ENCODE measurements at places on chromosomes 12 and 14. TPM values are rescaled to one million over a fixed set of nuclear protein-coding genes. Genes with fewer than 3 reads are reported as not detected.

DNA sequence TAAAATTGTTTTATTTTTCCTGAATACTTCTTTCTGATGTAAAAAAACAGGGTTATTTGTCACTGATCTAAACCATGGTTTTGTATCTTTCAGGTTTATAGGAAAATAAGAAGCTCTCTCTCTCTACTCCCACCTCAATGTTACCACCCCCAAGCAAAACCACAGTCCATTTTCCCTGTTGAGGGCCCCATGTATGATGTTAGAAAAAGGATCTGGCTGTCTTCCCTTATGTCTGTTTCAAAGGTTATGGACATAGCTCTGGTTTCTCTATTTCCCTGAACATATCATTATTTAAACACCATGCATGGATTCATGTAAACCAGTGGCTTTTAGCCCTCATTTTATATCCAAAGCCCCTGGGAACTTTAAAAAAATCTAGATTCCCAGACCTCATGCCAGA lies 649.0 kb upstream of the TBX3 start:
- no peak for DNase-seq

DNA sequence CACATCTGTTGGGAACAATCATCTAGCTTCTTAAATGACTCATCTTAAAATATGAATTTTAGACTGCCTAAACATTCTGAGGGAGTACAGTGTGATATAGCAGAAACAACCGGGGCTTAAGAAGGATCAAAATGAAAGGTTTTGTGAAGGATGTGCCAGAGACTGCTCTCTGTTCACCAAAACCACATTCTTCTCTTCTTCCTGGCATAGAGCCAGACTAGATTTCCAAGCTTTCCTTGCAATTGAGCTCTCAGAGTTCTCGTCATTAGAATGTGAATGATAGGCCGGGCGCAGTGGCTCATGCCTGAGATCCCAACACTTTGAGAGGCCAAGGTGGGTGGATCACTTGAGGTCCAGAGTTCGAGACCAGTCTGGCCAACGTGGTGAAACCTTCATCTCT lies 94.5 kb downstream of the LRRIQ1 start:
- no peak for DNase-seq

DNA sequence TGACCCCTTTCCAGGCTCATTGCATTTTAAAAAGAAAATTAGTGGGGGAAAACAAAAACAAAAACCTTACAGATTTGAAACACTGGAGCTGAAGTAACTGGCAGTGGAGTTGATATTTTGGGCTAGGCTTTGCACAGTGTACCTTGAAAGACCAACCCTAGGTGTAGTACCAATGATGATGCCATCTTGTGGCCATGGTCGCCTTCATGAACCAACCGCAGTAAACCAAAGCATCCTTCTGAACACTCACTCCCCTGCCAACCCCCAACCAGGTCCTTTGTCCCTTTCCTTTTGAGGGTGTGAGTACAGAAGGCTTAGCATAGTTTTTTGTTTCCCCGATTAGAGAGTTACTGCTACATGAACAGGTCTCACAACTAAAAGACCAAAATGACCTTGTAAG lies 5.9 kb downstream of the TOMM20L start:
- DNase-seq = no peak

DNA sequence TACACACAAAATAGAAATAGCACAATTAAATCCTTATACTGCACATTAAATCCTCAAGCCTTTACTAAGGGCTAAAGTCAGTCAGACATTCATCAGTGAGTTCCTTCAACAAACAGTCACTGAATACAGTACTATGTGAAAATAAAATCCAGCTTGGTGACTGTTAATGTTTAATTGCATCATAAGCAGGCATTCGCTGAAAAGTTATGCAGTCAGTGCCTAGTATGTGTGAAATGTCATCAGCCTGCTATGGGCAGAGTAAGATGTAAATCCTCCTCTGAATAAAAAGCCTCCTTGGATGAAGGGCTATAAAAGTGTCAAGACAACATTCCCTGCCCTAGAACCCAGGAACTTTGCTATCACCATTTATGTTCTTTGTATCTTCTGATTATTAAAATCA lies 116.4 kb downstream of the PRICKLE1 start:
- DNase-seq = no peak

- no peak for DNase-seq
Measured at GRCh38 chr12:32497864-32498263, 98.5 kb downstream of the FGD4 start.

DNA sequence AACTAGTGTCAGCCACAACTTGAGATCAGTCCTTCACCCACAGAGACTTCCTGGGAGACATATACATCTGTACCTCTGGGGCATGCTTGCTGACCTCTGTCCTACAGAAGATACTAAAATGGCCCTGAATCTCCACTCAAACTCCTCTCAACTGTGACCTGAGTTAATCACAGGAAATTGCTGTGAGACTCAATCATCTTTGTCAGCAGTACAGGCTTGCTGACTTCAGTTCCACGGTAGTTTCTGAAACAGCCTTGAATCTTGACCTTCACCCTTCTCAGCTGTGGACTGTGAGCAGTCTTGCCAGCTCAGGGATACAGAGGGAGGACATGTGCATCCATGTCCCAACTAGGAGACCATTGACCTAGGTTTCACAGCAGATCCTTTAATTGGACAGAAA lies 1.4 kb upstream of the KLRC1 start:
- DNase-seq = no peak

- DNase-seq = no peak
Measured at GRCh38 chr12:47269916-47270315, 190.2 kb upstream of the AMIGO2 start.

- DNase-seq = no peak
Measured at GRCh38 chr14:51609955-51610283, 41.8 kb upstream of the FRMD6 start.

- DNase-seq = peak; percentile 27
Measured at GRCh38 chr14:70907996-70908934, 1.0 kb downstream of the PCNX1 start.

DNA sequence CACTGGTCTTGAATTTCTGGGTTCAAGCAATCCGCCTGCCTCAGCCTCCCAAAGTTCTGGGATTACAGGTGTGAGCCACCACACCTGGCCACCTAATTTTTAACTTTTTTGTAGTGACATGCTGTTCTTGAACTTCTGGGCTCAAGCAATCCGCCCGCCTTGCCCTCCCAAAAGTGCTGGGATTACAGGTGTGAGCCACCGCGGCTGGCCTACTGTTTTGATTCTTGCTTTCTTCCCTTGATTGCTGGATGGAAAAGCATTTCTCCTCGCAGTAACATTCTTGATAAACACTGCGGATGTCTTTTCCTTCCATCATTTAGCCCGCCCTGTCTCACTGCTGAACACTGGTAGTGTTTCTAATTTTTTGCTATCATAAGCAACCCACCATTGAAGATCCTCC lies 72.9 kb downstream of the RBM19 start:
- no peak for DNase-seq

- no peak for DNase-seq
Measured at GRCh38 chr12:93592641-93593406, 20.3 kb downstream of the SOCS2 start.

GRCh38 chr14:96160913-96161310 lies 43.7 kb upstream of the BDKRB2 start:
- DNase-seq = no peak

- no peak for DNase-seq
Measured at GRCh38 chr14:34453226-34453625, 8.8 kb downstream of the SPTSSA start.

DNA sequence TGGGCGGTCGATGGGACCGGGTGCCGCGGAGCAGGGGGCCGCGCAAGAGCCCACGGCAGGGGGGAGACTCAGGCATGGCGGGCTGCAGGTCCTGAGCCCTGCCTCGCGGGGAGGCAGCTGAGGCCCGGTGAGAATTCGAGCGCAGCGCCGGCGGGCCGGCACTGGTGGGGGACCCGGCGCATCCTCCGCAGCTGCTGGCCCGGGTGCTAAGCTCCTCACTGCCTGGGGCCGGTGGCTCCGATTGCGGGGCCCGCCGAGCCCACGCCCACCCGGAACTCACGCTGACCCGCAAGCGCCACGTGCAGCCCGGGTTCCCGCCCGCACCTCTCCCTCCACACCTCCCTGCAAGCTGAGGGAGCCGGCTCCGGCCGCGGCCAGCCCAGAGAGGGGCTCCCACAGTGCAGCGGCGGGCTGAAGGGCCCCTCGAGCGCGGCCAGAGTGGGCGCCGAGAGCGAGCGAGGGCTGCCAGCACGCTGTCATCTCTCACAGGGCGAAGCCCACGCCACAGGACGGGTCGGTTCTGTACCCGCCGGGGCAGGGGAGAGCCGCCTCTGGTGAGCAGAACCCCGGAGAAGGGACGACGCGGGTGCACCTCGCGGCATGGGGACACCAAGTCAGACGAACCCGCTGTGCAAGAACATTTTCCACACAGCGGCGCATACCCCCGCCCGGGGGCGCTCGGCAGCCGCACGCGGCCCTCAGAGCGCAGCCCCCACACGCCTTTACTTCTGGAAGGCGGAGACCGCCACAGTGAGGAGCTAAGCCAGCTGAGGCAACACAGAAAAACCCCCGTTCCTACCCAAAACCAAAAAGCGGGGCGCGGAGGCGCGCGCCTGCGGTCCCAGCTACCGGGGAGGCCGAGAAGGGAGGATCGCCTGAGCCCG lies 1.2 kb upstream of the SIVA1 start:
- no peak for DNase-seq

DNA sequence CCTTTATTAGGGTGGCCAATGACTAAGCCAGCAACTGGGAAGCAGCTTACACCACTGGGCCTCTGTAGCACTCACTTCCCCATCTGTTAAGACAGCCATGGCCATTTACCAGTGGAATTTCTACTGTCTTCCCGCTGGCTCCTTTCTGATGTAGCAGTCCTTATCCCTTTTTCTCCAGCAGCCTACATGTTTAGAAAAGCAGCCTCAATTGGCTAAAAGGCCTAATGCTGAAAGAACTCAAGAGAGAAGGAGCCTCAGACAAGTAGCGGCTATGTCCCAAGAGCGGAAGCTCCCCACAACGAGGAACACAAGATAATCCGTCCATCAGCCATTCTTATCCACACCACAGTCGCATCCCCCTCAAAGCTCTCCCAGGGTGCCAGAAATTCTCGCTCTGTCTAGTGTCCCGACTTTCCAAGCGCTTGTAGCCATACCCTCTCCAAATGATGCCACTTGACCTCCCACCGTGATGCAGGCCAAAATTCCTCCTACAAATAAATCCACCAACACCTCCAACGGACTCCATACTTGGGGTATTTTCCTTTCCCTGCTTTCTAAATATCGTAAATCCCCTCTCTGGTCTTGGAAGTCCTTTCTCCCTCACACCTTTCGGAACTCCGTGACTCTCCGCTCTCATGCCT lies 624 bp downstream of the M6PR start:
- DNase-seq = peak; percentile 23

- peak; percentile 40 for DNase-seq
Measured at GRCh38 chr14:104206281-104206904, 68.0 kb downstream of the KIF26A start.

DNA sequence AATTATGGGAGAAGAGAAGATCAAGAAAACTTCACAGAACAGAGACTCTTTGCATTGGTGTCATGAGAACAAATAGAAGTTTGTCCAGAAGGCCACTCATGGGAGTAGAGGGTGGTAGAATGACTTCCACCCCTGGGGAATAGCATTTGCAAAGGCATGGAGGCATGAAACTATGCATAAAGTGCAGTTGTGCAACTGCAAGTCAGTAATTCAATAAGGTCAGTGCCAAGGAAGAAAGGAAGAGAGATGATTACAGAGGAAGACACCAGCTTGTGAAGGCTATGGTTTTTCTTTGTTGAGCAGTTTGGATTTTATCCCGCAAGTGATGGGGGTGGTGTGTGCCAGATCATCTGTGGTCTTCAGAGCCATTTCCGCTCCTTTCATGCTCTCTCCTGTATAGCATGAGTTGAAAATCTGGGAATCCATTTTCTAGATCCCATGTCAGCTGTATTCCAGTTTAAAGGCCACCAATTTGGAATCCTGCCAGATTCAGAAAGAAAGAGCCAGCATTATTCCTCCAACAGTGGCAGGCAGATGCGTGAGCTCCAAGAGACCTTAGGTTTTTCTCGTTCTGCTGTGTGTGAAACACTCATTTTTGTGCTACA lies 67.6 kb upstream of the GRIN2B start:
- no peak for DNase-seq

DNA sequence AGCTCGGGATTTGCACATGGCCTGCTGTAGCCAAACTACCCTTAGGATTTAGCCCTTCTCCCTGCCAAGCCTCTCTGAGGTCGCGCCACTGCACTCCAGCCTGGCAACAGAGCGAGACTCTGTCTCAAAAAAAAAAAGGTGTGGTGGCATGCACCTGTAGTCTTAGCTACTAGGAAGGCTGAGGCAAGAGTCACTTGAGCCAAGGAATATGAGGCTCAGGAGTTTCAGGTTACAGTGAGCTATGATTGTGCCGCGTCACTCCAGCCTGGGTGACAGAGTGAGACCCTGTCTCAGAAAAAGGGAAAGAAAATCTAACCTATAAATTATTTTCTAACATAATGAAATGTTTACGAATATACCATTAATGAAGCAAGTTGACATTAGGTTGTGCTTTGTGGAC lies 29.7 kb downstream of the ESRRB start:
- no peak for DNase-seq

DNA sequence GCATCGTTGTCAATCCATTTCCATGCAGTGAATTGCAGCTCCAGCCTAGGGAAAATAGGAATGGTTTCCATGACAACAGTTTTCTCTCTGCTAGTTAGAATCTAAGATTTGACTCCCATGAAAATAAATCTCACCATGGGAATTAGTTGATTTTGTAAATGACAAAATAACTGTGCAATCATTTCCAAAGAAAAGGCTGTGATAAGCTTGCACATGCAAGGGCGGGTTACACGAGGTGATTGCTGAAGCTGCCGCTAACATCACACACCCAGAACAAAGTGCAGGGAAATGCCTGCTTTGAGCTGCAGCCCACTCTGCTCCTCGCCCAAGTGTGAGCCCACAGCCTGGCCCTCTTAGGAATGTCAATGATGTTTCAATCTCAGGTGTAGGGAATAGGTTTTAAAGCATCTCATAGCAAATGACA lies 53.8 kb downstream of the TRIM9 start:
- no peak for DNase-seq

DNA sequence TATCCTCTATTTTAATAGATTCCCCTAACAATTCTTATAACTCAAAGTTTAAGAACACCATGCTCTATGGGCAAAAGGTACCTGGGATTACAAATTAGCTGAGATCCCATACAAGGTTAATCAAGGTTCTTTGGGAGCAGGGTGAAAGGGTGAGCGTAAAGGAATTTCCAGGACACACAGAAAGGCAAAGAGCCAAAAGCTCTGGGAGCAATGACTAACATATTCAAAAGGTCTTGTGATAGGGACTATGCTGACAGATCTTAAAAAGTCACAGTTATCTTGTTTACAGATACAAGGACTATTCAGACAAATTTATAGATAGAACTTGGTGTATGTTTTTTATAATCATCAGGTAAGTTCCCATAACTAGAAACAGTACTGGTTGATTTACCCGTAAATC lies 19.5 kb upstream of the PPFIBP1 start:
- DNase-seq = no peak

The NRIP2 gene
- 11.6 TPM for total RNA-seq

The FAIM2 gene
- 428 TPM for total RNA-seq

The LTA4H gene
- total RNA-seq = 40.4 TPM

The MEG3 gene
- 1,049 TPM for total RNA-seq

The SERPINA1 gene
- 2.7 TPM for total RNA-seq

The IRF2BPL gene
- total RNA-seq = 36.8 TPM

The GPD1 gene
- 10.4 TPM for total RNA-seq

The DEPDC4 gene
- 4.6 TPM for total RNA-seq

The VIPAS39 gene
- total RNA-seq = 17.1 TPM

The KLRB1 gene
- 0.35 TPM for total RNA-seq

The TC2N gene
- 1.9 TPM for total RNA-seq

The TMEM119 gene
- total RNA-seq = 11.0 TPM

All from dorsolateral prefrontal cortex (tissue), 122 donors.